Stimulated activated CD4-positive, alpha-beta T cell treated with anti-CD3 and anti-CD28 coated beads, Interleukin-1b, Interleukin-23, amount 100 ng/mL, for 4 hours (primary cell): ENCODE measurements at places on chromosomes 3 and 15.
A peak's percentile ranks its signal among the peaks of the same experiment; 100 is the strongest.

DNA sequence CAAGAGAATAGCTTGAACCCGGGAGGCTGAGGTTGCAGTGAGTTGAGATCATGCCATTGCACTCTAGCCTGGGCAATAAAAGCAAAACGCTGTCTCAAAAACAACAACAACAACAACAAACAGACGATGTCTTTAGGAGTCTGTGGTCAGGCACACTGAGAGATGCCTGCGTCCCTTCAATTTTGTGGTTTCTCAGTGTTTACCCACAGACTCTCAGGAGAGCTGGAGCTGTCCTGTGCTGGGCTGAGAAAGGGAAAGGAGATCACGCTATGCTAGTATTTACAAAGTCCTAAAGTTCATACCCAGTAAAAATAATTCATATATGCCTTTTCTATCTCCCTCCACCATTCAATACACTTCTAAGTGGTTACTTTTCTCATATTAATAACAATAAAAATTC, 6.3 kb downstream of the LAMP3 start:
- no peak for DNase-seq

- no peak for DNase-seq
Measured at GRCh38 chr3:99172736-99173657, 271.5 kb upstream of the DCBLD2 start.

DNA sequence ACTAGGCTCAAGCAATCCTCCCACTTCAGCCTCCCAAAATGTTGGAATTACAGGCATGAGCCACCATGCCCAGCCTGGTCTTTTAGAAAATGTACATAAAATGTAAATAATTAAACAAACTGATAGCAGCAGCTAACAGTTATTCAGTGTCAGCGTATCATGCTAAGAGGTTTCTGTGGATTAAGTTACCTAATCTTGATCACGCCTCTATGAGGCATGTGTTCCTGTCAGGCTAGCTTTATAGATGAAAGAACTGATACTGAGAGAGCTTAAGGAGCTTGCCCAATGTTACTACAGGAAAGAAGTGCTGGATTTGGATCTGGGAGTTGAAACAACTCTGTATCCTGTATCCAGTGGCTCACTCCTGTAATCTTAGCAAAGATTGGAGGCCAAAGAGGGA, 11.2 kb upstream of the MST1R start:
- DNase-seq: no peak

DNA sequence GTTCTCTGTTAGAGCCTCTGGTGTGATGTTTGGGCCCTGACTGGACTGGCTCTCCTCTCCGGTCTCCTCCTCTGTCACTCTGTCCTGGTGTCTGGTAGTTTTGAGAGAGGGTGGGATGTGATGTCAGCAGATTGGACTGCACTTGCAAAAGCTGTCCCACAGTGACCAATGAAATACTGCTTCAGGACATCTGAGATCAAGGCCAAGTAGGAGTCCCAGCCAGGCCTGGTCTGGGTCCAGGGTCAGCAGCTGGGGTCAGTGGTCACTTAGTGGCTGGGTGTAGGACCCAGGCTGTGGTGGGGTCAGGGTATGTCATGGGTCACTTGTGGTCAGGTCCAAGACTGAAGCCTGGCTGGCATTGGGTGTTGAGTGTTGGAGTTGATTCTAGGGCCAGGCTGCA, 20.9 kb downstream of the ALDH1L1 start:
- DNase-seq: no peak

- no peak for DNase-seq
Measured at GRCh38 chr3:43994657-43995546, 246.8 kb upstream of the TOPAZ1 start.

GRCh38 chr15:69755551-69756310, 303.1 kb downstream of the RPLP1 start:
- peak; percentile 57 for DNase-seq

GRCh38 chr3:161293381-161293780, 72.3 kb downstream of the NMD3 start:
- no peak for DNase-seq

GRCh38 chr3:172787746-172788145, 37.2 kb downstream of the ECT2 start:
- no peak for DNase-seq

DNA sequence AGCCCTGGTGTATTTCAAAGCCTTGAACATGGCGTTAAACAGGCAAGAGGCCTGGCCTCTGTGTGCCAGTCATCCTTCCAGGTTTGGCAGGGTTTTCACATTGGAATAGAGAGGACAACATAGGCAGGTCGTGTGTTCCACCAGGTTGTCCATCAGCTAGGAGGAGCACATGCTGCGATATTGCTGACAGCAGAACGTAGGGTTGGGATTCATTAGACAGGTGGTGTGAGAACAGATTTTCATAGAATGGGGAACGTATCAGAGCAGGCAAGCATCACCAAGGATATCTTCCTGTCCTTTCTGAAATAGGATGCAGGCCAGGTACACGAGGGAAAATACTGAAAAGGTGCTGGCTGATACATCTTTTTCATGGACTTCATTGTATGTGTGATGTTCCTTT, 26.4 kb downstream of the MINAR1 start:
- no peak for DNase-seq

DNA sequence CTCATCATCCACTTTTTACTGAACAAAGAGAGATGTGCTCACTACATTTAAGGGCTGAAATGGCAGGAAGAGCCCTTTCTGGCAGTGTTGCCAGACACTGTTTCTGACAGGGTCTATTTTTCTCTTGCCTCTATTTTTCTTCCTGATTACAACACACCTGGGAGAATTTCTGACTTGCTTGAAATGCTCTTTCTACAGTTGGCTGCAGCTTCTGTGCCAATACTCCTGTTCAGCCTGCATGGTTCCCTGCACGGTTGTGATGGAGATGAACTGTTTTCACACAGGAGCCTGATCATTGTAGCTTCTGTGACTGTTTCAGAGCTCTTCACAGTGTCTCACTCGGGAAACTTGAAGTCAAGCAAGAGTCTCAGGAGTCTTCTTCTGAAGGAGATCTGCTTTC, 83.0 kb upstream of the DLG1 start:
- DNase-seq: no peak

GRCh38 chr3:21330293-21330692, 420.7 kb downstream of the ZNF385D start:
- DNase-seq: no peak

GRCh38 chr3:25455441-25456132, 27.5 kb downstream of the RARB start:
- no peak for DNase-seq

DNA sequence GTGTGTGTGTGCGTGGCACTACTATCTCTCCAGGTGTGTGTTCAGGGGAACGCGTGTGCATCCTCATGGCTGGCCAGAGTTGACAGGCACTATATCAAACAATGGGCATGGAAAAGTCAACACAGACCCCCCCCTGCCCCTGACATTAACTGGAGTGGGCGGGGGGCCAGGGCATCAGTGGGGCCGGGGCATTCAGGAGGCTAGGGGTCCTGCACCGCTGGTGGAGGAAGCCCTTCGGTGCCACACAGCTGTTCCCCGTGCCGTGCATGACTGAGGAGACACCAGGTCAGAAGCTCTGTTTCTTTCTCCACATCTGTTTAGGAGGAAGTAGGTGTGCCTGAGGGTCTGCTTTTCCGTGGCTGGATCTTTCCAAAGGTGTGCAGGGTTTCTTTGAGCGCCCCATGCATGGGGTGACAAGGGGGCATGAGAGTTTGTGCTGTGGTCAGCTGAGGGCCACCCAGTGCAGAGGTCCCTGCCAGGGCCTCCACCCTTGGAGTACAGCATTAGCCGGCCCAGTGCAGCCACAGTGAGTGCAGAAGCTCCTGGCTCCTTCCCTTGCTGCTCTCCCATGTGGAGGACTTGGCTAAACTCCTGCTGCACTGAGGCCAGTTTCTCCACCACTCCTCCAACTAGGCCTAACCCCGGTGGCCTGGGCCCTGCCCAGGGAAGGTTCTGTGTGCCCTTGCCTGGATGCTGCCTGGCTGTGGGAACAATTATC, 7.5 kb downstream of the C3orf22 start:
- no peak for DNase-seq

DNA sequence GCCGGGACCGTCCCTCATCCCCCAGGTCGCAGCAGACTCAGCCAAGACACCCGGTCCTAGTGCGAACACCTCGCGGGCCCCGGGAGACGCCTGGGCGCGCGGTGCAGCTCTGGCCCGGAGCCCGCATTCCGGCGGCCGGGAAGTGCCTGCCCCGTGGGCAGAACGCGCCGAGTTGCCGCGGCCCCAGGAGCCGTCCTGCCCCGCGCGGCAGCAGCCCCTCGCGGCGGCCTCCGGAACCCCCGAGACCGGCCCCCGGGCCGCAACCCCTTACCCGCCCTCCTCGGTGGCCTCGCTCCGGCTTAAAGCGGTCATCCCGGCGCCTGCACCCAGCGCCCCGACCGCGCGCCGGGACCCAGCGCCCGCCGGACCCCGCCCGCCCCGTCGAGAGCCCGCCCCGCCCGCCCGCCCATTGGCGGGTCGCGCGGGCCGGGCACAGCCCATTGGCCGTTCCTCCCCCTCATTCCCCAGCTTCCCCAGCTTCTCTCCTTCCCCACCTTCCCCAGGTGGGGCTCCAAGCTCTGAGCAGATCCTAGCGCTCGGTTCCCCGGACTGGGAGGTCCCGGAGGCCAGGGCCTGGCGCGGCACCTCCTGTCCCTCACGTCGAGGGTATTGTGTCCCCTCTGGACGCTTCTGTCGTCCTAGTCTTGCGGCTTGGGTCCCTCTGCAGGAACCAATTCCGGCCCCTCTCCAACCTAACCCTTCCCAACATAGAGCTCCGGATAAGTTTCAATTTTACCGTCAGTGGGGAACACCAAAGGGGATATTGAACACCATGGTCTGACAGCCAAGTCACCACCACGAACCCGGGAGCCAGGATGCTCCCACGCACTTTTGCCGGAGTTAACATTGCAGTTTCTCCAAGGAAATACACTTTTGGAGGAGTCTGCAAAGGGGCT, at the start of gene GRAMD2A:
Gene GRAMD2A (minus strand): TSS at position 328 of the 896 bp plus-strand sequence.
- DNase-seq: peak; percentile 41

DNA sequence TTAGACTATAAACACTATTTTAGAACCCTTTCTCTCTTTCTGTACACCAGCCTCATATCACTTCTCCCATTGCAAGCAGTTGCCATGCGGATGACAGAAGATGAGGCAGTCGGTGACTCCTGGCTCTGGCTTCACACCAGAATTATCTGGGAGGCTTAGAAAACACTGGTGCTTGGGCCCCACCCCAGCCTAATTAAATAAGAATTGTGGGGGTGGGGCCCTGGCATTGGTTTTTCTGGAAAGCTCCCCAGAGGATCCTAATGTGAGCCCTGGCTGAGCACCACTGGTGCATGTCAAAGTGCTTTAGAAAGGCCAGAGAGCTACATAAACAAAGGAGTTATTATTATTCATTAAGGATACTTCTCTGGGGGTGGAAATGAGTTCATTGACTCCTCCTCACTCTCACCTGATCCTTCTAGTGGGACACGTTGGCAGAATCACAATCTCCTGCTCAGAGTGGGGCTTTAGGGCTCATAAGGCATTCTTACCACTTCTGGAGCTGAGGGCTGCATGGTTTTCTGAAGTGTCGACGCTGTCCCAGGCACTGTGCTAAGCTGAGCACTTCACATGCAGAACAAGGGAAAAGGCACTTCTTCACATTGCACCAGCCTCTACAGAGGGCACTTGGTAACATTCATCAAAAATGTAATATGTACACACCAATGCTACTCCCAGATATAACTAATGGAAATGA, 188.5 kb upstream of the TLE3 start:
- no peak for DNase-seq

GRCh38 chr3:9192248-9193025, 57.0 kb downstream of the SRGAP3 start:
- DNase-seq: no peak

DNA sequence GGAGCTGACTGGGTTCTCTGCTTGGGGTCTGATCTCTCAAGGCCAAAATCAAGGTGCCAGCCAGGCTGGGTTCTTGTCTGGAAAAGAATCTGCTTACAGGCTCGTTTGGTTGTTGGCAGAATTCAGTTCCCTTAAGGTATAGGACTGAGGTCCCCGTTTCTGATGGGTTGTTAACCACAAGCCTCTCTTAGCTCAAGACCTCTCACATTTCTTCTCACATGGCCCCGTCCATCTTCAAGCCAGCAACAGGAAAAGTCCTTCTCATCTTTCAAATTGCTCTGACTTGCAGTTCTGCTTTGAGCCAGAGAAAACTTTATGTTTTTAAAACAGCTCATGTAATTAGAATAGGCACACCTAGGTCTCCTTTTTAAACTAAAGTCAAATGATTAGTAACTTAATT, 20.4 kb downstream of the UACA start:
- DNase-seq: no peak

DNA sequence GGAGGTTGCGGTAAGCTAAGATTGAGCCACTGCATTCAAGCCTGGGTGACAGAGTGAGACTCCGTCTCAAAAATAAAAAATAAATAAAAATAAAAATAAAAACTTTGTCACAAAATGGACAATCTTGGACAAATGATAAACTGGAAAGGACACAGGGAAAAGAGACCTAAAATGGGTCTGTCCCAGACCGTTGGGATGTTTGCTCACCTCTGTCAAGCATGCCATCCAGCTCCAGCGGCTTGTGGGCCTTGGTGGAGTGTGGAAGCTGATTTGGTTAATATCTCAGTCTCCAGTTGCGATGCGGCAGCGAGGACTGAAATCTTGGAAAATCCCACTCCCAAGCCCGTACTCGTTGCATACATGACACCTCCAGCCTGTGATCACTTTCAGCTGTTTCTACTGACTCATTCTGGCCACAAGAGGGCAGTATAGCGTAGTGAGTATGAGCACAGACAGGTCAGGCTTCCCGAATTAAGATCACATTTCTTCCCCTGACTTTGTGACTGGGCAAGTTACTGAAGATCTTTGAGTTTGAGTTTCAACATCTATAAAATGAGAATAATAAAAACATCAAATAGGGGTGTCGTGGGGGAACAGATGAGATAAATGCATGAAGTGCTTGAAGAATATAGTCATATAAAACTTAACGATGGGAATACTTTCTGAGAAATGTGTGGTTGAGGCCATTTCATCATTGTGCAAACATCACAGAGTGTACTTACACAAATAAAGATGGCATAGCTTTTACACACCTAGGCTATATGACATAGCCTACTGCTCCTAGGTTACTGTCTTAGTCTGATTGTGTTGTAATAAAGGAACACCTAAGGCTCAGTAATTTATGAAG, 19.6 kb upstream of the MOBP start:
- peak; percentile 57 for DNase-seq

- DNase-seq: no peak
Measured at GRCh38 chr3:185207931-185208746, 45.7 kb downstream of the EHHADH start.

DNA sequence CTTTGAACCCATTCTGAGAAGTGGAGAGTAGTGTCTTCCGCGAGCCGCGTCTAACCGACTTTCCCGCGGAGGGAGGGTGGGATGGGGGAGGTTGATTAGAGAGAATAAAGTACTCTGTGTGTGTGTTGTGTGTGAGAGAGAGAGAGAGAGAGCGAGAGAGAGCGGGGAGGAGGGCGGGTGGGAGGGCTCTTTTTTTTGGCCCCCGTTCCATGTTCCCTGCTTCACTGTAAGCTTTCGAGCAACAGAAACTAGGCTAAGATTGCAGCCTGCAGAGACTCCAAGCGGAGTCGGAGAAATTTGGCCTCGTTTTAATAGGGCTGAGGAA, 1.6 kb upstream of the MEIS2 start:
- DNase-seq: no peak

- no peak for DNase-seq
Measured at GRCh38 chr3:171948674-171949073, 90.7 kb upstream of the FNDC3B start.
